ENCODE measurements at places on chromosomes 6 and 20.

DNA sequence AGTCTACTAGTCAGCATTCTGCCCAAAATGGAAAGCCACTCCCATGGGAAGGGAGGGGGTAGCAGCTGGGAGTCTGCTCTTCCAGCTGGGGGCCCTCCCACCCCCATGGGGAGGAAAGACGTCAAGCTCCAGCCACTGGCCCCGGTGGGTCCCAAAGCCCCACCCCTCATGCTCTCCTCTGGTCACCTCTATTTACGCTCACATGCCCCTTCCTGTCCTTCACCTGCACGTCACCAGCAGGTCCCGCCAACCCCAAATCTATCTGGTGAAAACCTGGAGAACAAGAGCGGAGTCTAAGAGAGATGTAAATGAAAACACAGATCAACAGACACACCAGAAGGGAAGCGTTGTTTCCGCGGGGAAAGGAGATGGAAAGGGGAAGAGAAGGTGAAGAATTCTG, 30.0 kb upstream of the ZBP1 start:
- no peak for DNase-seq

DNA sequence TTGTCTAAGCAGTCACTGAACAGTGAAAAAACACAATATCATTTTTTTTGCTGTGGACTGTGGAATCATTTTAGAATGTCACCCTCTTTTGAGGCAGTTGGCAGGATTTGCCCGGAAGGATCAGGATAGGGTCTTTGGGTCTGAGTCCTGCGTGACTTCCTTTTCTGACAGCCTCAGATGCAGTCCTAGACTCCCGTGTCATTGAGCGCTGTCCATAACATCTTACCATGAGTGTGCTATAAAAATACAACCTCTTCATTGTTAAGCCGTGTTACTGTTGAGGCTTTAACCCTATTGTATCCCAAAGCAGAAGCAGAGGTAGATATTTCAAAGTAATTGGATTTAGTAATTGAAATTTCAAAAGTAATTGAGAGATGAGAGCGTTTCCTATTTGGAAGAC, 30.6 kb downstream of the ARID1B start:
- no peak for DNase-seq

DNA sequence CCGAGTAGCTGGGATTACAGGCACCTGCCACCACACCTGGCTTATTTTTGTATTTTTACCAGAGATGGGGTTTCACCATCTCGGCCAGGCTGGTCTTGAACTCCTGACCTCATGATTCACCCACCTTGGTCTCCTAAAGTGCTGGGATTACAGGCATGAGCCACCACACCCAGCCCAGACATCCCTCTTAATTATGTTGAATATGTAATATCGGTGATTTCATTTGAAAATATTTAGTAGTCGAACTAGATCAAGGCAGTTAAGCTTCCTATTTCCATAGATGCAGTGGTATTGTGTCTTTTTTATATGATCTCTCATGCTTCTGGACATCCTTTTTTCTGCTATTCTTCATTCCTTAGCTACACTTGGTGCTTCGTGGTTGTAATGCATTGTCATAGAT, 29.7 kb downstream of the ESR1 start:
- no peak for DNase-seq

DNA sequence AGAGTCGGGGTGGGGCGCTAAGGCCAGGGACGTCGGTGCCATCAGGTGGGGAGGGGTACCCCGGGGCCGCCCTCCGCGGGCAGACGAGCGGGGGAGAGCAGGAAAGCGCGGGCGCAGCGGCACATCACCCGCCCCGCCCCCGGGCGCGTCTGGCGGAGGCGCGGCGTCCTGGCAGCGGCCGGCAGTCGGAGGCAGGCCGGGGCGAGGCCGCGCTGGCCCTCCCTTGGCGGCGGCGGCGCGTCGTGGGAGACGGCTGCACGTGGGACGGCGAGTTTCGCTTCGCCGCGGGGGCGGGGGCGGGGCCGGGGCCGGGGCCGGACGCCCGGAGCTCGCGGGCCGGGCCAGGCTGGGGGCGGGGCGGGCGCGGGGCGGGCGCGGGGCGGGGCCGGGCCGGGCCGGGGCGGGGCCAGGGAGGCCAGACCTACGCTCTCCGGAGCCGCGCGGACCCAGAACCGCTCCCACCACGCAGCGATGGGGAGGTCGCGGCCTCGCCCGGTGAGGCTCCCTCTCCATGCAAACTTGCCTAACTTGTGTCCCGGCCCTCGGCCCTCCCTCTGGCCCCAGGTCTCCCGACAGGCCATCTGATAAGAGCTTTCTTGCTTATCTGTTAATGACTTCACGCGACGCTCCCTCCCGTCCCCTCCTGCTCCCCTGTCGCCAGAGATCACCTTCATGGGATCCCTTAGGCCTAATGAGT, 12.5 kb downstream of the ITPR3 start:
- DNase-seq, result no peak

DNA sequence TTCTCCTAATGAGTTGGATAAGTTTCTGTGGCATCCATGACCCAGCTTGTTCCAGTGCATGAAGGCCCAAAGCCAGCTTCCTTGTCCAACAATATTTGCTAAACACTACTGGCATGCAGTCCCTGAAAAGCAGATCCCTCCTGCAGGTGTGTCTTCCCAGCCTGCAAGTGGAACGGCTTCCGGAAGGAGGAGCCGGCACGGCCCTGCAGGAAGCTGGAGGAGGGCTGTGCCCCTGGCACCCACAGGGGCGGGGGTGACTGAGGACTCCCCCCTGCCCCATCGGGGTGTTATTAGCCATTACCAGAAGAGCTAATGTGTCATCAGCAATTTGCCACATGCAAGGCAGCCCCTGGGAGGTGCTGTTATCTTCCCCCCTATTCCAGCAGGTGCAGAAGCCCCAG, 27.4 kb downstream of the NPEPL1 start:
- DNase-seq, result no peak

DNA sequence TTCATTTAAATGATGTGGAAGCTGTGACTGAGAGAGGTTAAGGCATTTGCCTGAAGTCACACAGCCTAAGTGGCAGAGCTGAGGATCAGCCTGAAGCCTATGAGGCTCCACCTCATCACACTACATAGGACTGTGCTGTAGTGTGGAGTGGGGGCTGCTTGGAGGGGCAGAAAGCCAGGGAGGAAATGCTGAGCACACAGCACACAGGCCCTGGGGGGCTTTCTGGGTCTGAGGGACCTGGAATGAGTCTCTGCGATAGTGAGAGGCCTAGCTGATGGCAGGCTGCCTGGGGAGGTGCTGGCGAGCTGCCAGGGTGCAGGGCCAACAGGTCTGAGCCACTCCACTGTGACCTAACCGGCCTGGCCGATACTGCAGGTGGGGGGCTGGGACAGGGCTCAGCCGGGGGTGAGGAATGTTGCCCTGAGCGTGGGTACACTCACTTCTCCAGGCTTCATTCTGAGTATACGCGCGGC, 2.2 kb upstream of the ARHGAP40 start:
- DNase-seq, result no peak

DNA sequence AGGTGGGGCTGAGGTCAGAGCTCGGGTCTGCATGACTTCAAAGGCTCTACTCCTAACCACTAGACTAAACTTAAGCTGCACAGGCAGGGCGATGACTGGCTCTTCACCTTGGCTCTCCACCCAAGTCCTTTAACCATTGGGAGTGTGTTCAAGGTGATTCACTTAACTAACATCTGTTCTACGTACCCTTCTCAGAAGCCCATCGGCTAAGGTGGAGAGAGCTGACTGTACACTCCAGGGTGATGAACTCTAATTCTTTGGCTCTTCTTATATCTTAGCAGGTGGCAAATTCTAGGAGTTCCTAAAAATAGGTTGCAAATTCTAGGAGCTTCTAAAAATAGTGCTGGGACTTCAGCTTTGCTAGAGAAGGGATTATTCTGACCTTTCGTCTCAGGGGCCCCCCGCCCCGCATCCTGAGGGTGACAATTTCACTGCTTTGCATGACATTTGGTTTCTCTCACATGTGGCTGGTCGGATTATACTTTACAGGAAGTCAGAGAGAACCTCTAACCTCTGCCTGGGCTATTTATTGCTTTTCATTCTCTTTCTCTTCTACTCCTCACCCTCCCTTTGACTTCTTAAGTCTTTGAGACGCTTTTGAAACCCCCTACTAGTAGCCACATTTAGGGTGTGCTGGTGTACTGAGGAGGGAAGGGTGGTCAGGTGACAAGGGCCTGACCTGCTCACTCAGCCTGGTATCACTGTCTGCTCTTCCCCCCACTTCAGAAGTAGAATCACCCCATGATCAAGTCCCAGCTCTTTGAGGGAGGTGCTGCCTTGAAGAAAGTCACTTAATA, 55.5 kb downstream of the PRDM1 start:
- DNase-seq, result no peak

GRCh38 chr6:1724616-1725015, 114.9 kb downstream of the FOXC1 start:
- no peak for DNase-seq

DNA sequence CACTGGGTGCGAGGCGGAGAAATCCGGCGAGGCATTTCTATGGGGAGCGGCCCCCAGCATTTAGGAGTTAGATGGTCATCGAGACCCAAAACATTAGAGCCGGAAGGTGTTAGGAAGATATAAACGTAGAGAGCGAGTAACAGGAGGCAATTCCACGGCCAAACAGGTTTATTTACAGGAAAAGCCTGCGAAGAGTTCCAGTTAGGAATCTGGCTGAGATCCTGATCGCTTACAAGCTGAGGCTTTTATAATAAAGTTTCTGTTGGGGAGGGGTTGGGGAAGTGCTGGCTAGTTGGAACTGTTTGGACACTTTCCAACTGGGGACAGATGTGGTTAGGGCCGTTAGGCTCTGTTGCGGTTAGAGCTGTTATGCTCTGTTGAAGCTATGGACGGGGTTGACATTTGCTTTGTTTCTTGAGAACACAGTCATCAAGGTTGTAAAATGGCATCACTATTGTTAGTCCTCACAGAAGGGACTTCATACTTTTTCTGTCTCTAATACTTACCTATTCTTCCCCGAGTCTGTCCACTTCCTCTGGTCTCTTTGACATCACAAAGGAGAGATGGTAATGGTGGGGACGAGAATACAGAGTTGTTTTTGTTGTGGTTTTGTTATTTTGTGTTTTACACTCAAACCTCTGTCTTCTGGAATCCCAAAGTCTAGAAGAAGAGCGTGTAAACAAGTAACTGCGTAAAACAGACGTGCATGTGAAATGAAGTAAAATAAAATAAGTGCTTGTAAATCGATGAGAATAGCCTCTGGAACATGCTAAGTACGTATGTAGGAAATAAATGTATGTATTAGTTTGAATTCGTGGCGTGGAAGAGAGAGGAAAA, 554 bp upstream of the ZSCAN31 start:
- no peak for DNase-seq

DNA sequence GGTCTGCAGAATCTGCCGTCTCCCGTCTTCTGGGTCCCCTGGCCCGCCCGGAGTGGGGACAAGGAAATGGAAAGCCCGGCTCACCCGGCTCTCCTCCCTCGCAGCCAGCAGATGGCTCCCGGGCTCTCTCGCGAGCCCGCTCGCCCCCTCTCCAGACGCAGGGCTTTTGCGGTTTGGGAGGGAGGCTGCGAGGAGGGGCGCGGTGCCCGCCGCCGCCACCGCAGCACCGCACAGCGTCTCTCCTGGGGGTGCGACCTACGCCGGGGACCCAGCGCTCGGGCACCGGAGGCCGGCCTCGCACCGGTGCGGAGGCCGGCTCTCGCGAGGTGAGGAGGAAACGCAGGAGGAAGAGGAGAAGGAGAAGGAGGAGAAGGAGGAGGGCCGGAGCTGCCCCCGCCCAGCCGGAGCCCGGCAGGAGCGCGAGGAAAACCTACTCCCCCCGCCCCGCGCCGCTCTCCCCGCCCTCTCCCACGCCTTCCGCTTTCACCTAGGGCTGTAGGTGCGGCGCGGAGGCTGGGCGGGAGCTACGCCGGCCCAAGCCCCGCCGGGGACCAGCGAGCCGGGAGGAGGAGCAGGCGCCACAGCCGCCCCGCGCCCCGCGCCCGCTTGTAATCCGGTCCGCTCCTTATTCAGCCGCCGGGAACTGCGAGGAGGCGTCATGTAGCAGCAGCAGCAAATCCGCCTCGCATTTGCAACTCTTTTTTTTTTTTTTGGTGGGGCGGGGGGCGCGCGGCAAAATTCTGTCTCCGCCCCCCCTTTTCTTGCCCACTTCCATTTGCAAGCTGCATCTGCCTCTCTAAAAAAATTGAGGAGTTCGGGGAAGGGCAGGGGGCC, at the start of gene CARMIL1:
Gene CARMIL1 (plus strand): TSS at position 461 of the 834 bp plus-strand sequence. CDS start 422 bp downstream, outside the sequence.
- DNase-seq, result no peak

- DNase-seq, result no peak
Measured at GRCh38 chr6:31701666-31702404, 1.3 kb downstream of the ABHD16A start.

GRCh38 chr6:83071707-83072106, 4.2 kb downstream of the DOP1A start:
- DNase-seq, result no peak

- DNase-seq, result no peak
Measured at GRCh38 chr6:151448623-151449022, 3.3 kb downstream of the RMND1 start.

DNA sequence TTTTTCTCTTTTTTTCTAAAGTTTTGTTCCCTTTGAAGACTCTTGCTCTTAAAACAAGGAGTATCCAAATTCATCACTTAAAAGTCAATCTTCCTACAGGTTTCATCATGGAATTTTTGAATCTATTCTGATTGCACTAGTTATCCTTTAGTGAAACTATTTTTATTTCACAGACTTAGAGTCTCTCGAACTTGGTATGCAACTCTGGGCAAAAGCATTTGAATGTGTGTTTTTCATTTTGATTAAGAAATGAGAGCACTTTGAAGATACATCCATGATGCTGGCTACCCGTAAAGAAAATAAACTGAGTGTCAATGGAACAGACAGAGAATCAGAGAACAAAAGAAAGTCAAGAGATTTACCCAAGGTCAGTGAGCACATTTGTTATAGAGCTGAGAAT, 586.5 kb downstream of the EPM2A start:
- no peak for DNase-seq

Data from keratinocyte (primary cell).